ENCODE measurements at places on chromosomes 11 and 22.
A peak's percentile ranks its signal among the peaks of the same experiment; 100 is the strongest.

DNA sequence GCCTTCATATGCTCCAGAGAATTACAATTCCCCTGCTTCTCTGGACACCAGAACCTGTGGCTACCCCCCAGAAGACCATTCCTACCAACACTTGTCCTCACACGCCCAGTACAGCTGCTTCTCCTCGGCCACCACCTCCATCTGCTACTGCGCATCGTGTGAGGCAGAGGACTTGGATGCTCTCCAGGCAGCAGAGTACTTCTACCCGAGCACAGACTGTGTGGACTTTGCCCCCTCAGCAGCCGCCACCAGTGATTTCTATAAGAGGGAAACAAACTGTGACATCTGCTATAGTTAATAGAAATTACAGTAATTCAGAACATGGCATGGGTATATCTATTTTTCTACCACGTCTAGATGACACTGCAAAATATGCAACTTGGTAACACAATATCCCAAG lies 9.8 kb downstream of the POU2AF3 start:
- DNase-seq, result no peak

- no peak for DNase-seq
Measured at GRCh38 chr11:4825132-4825531, 4.0 kb downstream of the OR51F2 start.

- DNase-seq, result no peak
Measured at GRCh38 chr11:32030875-32031503, 59.9 kb upstream of the RCN1 start.

- DNase-seq, result no peak
Measured at GRCh38 chr11:85495918-85496317, 131.2 kb downstream of the DLG2 start.

- no peak for DNase-seq
Measured at GRCh38 chr11:124930799-124931198, 5.0 kb downstream of the HEPACAM start.

DNA sequence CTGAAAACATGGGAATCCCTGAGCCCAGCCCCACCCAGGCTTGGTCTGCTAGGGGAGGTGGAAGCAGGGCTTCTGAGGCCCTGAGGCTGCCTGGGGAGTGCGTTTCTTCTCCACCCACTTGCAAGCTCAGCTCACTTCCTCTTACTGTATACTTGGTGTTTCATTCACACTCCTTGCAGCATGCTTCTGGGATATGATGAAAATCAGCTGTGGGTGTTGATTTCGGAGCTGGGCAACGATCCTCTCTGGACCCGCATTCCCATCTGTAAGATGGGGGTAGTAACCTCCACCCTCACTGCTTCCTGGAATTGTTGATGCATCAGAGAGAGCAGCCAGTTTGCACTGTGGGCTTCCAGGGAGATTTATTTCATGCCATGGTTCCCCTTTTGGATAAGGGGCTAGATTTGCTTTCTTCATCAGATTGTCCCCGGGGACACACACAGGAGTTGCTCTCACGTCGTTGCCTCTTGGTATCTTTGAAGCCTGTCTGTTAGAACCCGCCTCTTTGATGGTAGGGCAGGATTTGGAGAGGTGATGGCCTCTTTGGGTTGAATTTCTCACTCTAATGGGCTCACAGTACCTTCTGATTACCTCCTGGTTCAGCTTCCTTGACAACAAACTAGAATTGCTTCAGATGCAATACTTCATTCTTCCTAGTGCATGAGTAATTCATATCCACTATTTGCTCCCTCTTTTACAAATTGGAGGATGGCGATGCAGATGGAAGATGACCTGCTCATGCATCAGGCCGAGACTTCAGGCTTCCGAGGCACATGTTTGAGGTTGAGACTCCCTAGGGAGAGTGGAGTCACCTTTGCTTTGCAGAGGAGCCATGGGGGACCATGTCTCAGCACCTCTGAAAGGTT lies 40.4 kb downstream of the BCR start:
- DNase-seq, result no peak

- no peak for DNase-seq
Measured at GRCh38 chr11:86916330-86916729, 38.9 kb downstream of the FZD4 start.

DNA sequence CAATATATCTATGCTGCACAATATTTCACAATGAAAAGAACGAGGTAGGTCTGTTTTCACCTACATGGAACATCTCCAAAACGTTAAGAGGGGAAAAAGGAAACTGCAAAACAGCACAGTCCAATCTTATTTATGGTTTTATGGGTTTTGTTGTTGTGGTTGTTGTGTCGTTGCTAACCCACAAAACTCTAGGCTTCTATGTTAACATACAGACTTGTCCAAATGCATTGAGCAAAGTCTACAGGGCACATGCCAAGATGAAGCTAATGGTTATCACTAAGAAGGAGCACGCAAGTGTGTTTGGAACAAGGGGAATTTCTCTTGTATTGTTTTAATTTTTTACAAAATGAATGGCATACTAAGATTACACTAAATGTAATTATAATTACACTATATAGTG lies 48.6 kb downstream of the AHNAK start:
- no peak for DNase-seq

- DNase-seq, result no peak
Measured at GRCh38 chr11:74634537-74634936, 42.2 kb downstream of the POLD3 start.

DNA sequence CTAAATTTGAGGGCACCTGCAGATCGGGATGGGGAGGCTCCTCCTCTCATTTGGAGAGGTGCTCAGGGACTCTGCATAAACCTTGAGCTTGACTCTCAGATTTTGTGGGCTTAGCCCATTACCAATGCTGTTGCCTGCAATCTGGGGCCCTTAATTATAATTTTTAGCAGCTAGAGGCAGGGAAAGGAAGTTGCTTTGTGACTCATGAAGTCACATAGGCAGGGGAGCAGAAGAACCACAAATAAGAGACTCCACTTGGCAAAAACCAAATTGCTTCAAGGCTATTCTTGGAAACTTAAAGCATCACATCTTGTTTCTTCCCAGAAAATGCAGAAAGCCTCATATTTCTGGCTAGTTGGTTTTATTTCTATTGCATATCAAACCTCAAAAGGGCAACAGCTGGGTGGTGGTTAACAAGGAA lies 46.9 kb downstream of the MICAL2 start:
- DNase-seq, result no peak

DNA sequence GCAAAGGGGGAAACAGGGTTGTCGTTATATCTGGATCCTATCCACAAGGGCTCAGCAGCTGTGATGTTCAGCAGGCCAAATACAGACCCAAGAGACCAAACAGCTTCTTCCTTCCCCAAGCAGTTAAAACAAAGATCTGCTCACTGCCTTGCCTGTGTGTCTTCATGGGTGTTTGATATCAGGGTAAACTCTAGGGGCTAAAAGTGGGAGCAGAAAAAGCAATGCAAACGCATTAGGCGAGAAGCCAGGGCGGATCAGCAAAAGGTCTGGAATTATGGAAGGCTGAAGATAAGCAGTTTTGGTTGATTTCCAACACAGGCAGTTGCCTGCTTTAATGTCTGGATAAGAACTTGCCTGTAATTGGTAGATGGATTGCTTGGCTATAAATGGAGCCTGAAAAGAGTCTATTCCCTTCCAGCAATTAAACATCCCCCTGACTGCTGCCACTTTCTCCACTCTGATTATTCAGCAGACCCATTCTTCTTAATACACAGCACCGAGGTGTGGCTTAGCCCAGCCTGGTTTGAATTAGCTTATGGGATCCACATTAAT lies 126.3 kb downstream of the COMMD9 start:
- no peak for DNase-seq

GRCh38 chr22:33656808-33657628 lies 263.3 kb downstream of the LARGE1 start:
- no peak for DNase-seq

GRCh38 chr11:116640641-116641402 lies 132.0 kb downstream of the BUD13 start:
- DNase-seq, result no peak

GRCh38 chr11:45921561-45922424 lies 663 bp upstream of the LARGE2 start:
- DNase-seq, result no peak

DNA sequence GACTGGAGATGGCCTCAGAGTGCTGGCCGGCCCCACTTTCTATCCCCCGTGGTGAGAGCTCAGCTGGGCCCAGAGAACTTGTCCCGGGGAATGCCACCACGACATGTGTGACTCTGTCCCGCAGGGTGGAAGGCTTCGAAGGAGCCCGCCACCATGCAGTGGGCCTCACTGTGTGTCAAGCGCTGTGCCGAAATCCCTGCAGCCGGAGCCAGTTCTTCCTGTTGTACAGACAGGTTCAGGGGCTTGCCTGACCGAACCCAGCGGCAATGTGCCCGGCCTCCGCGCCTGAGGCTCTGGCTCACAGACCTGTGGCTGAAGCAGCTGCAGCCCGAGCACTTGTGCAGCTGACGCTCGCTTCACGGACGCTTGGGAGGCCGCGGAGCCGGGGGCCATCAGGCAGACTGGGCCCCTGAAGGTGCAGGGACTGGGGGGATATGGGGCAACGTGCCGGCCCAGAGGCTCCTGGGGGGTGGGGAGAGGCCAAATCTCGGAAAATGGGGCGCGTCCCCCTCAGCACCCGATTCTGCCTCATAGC lies 650 bp downstream of the PPM1F start:
- peak; percentile 29 for DNase-seq

DNA sequence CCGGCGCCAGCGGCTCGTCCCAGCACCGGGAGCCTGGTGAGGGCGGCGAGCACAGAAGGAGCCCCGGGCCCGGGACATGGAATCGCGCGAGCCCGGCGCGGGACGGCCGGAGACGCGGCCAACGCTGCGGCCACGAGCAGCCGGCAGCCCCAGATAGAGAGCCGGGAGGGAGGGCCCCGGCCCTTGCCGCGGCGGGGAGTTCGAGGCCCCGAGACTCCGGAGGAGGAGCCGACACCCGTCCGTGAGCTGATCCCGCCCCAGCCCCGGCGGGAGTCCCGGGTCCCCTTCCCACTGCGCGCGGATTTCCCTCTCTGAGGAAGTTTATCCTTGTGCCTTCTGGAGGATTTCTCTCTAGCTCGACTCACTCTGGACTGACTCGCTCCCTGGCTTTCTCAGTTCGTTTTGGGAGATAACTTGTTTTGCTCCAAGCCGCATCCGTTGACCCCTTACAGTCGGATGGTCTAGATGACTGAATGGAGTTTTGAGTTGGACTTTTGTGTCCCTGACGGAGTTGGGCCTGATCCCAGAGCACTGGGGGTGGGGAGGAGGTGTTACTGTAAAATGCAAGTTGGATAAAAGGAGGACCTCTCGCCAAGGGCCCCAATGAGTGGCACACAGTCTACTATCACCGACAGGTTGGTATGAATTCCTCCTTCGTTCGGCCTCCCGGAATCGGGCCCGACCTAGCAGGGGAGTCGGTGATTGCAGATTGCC lies 585 bp downstream of the ARHGEF12 start:
- peak; percentile 60 for DNase-seq

DNA sequence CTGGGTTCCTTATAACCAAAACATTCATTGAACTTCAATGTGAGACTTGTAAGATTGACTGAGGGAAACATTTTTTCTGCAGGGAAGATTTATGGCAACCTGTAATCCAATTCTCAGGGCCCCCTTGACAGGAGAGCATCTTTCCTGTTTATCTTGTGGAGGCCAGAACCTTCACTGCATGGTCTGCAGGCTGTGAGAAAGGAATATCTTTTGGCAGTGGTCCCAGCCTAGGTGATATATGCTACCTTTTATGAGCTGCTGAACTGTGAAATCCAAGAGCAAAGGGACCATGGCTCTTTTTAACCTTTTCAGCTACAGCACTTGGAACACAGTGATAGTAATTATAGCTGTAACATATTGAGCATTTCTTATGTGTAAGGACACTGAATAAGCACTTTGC lies 590.2 kb upstream of the B3GAT1 start:
- no peak for DNase-seq

DNA sequence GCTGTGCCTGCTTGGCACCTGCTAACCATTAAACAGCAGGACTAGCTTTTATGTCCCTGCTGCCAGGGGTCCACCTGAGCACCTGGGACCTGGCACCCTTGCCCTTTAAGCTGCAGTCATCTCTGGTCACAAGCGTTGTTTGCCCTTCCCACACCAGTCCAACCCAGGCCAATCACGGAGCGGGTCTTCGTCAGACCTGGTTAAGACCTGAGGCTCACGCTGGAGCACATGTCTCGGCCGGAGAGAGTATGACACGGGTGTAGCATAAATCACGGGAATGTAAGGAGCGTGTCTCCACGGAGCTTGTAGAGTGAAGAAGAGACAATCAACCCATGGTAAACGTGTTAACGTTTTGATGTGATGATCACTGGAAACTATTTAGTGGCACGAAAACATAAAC lies 847.3 kb downstream of the BRD1 start:
- no peak for DNase-seq

GRCh38 chr11:833114-833791 lies 501 bp downstream of the CD151 start:
- peak; percentile 64 for DNase-seq

GRCh38 chr11:21323617-21324016 lies 654.2 kb downstream of the NELL1 start:
- DNase-seq, result no peak

DNA sequence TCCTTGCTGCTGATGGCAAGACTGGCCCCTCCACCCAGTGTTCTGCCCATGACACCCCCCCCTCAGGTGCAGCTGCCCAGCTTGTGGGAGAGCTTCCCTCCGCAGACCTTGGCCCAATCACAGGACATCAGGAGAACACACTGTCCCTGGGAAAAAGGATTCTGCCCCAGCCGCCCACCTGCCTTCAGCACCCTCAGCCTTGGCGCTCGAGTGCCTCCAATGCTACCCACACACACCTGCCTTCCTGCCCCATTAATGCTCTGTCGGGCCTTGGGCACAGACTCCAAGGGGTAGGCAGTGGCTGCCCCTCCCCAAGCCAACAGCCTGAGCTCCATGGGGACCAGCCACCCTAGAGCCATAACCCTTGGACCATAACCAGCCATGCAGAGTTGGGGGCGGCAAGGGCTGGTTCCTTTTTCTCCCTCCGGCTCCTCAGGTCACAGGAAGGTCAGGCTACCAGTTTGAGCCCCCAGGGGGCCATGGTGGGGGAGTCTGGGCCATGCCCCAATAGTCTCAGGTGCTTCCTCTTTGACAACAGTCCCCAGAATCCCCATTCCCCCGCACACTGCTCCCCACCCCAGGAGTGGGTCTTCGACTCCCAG lies 1.3 kb upstream of the ZNF70 start:
- DNase-seq, result no peak

DNA sequence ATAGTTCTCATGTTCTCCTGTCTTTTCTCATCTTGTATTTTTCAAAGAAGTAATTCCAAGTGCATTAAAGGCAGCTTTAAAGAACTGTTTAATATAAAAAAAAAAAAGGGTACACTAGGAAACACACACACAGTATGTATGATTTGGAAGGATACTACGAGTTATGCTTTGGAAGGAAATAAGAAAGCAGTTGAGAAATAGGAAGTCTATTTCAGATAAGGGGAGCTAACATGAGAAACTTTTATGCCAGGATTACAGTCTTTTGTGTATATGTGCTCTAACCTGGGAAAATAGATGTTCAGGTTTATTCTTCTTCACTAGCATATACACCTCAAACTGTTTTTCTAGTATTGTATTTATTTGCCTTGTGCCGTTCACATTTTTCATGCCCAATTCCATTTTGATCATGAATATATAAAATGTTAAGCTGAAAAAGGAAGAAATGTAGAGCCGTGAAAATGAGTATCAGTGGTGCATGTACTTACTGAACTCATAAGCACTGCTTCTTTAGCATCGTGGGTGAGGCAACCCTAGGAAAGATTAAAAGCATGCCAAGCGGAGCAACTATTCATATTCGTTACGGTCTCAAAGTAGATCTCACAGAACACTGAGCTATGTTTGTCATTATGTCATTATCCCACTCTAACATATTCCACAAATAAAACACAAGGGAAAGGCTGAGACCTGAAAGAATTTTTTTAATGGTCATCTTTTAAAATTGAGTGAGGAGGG lies 59.6 kb downstream of the GUCY1A2 start:
- no peak for DNase-seq

GRCh38 chr22:50306753-50307749 lies at the start of gene PLXNB2:
PLXNB2 (minus strand) TSS chr22:50307646; CDS start chr22:50290584, 17,062 bp downstream.
- peak; percentile 55 for DNase-seq
